ENCODE measurements at places on chromosomes 1 and 21.
A peak's percentile ranks its signal among the peaks of the same experiment; 100 is the strongest.

GRCh38 chr1:66246351-66247269 is 287.3 kb upstream of the SGIP1 start:
- DNase-seq, result no peak

GRCh38 chr1:7117399-7118281 is 332.4 kb downstream of the CAMTA1 start:
- peak; percentile 5 for DNase-seq

DNA sequence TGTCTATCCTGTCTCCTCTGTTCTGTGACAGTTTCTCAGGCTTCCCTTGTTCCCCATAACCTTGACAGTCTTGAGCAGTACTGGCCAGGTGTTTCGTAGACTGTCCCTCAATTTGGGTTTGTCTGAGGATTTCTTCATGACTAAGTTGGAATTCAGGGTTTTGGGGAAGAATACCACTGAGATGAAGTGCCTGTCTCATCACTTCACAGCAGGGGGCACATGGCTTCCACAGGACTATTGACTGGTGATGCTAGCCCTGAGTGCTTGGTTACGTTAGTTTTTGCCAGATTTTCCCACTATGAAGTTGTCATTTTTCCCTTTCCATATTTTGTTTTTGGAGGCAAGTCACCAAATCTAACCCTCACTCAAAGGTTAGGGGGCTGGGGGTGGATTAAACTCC is 45.7 kb downstream of the CDCP2 start:
- DNase-seq, result no peak

GRCh38 chr1:79113836-79114235 is 107.3 kb upstream of the ADGRL4 start:
- DNase-seq, result no peak

- peak; percentile 88 for DNase-seq
Measured at GRCh38 chr1:149997585-149998262, 12.8 kb downstream of the OTUD7B start.

- DNase-seq, result peak; percentile 61
Measured at GRCh38 chr21:34526618-34527290, 14.7 kb upstream of the KCNE1 start.

- DNase-seq, result no peak
Measured at GRCh38 chr1:73604739-73605138, 593.2 kb downstream of the LRRIQ3 start.

DNA sequence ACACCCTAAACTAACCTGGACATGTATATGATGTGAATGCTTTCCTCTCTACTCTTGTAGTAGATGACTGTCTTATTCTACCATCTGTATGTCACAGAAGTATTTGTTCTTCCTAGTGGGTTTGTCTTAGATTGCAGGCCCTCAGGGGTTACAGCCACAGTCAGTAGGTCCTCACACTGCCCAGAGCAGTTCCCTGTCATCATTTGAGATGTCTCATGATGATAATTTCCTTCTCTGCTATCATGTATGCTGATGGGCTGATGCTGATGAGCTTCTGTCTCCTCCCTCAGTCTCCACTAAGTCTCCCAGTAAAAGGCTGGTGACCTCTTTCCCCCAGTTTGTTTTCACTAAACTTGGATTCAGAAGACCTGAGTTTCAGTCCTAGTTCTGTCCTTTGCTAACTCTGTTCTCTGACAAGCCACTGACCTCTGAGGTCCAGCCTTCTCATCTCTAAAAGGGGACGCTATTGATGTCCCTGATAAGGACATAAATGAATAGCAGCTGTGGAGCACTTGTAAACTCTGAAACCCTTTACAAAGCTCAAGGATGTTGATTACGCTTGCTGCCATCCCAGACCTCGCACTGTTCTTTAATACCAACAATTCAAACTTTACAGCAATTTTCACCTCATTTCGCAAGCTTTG is 3.1 kb upstream of the ETV3 start:
- DNase-seq, result no peak

- no peak for DNase-seq
Measured at GRCh38 chr1:6417961-6418667, 1.6 kb downstream of the HES2 start.

- DNase-seq, result no peak
Measured at GRCh38 chr1:44418022-44418673, 13.1 kb downstream of the RNF220 start.

DNA sequence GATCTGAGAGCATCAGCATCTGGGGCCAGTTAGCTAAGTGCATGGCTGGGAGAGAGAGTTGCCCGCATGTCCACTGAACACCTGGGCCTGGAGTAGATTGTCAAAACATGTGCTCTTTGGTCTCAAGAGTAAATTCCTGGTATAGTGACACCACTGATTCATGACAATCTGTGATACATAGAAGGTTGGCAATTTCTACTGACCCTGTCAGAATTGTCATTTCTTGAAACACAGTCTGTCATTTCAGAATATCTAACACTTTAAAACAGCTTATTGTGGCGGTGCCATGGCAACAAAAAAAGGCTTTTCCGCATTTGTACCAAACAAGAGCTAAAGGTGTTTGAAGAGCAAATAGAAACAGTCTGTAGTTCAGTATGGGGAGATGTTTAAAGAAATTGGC is 186.4 kb upstream of the FAM78B start:
- no peak for DNase-seq

- DNase-seq, result peak; percentile 71
Measured at GRCh38 chr1:27993241-27993640, 33.5 kb downstream of the XKR8 start.

DNA sequence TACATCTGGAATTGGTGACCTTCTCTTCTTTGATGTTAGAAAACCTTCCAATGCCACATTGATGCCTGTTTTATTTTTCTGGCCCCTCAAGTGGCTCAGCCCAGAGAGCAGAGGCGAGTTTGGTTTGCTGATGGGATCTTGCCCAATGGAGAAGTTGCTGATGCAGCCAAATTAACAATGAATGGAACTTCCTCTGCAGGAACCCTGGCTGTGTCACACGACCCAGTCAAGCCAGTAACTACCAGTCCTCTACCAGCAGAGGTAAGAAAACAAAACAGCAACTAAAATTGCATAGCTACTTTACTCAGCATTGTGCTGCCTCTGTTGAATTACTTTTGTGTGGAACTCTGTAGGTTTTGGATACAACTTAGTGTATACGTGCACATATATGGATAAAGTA is 97.6 kb downstream of the CC2D1B start:
- DNase-seq, result peak; percentile 74

GRCh38 chr1:85174503-85174902 is 26.3 kb downstream of the SYDE2 start:
- no peak for DNase-seq

GRCh38 chr1:26945728-26946127 is 14.5 kb downstream of the KDF1 start:
- no peak for DNase-seq
